ENCODE measurements at places on chromosomes 3 and 15.

DNA sequence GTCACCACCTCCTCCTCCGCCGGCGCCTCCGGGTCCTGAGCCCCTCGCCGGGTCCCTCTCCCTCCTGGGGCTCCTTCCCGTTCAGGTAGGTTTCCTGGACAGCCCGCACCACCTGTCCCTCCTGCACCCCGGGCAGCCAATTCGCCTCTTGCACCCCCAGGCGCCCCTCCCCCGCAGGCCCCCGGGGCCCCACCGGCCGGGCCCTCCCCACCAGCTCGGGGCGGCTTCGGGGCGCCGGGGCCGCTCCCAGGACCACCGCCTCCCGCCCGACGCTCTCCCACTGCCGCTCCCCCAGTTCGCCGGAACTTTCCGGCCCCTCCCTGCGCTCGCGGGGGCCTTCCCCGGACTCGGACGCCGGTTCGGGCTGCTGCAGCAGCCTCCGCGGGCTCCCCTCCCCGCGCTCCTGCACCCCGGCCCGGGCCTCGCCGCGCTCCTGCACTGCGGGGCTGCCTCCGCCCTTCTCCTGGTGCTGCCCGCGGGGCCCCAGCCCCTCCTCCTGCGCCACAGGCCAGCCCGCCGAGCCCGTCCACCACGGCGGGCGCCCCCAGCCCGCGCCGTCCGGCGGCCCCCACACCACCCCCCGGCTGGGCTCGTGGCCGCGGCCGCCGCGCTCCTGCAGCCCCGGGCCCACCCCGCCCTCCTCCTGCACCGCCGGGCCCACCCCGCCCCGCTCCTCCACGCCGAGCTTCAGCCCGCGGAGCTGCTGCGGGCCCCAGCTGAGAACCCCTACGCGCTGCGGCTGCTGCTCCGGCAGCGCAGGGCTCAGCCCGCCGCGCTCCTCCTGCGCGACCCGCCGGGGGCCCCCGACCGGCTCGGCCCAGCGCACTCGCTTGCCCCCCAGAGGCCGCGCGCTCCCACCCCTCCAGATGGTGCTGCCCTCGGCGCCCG lies 587 bp upstream of the TNK2 start:
- H3K27ac ChIP-seq: peak overlapping the region; percentile 97
- no peaks in the 10 kb centered on the region for H3K36me3 ChIP-seq
- H3K4me3 ChIP-seq: peak overlapping the region; percentile 92
- no peaks in the 10 kb centered on the region for H3K27me3 ChIP-seq
- DNase-seq: peak; percentile 29

DNA sequence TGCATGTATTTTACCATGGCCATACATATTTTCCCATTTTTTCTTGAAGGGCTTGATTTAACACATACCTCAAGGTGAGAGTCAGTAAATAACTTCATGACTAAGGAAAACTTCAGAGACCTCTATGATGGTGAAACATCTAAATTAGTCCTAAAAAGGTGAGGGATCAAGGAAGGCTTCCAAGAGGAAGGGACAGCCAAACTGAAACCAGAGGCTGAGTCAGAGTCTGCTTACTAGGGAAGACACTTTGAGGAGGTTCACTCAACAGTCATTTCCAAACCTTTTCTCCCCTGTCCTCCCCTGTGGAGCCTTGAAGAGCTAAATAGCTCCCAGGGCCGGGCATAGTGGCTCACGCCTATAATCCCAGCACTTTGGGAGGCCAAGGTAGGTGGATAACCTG lies 206.6 kb downstream of the SHQ1 start:
- no peak for DNase-seq
- H3K36me3 ChIP-seq: peaks cover 2% of the 10 kb centered on the region
- no peak overlapping the region for H3K4me3 ChIP-seq
- no peak overlapping the region for H3K27ac ChIP-seq

- H3K27me3 ChIP-seq: peaks cover 10% of the 10 kb centered on the region
- no peaks in the 10 kb centered on the region for H3K4me1 ChIP-seq
- no peak for DNase-seq
- H3K4me3 ChIP-seq: no peak overlapping the region
- no peaks in the 10 kb centered on the region for H3K36me3 ChIP-seq
Measured at GRCh38 chr3:140469491-140469890, 208.4 kb upstream of the TRIM42 start.

DNA sequence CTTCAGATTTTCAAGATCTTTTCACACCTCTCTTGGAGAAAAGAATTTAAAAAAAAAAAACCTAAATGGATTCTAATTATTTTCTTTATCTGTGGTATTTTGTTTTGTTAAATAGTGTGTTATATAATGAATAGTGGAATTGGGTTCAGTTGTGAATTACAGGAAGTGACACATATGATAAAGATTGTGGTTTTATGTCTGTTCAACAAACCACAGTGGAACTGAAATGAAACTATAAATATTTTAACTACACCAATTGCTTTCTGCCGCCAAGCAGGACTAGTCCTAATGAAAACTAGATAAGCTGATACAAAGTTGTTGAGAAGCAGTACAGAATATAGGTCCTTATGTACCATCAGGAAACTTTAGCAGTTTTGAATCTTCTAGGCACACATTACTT lies 121.6 kb downstream of the UBE2E2 start:
- no peaks in the 10 kb centered on the region for H3K27me3 ChIP-seq
- H3K4me3 ChIP-seq: peak overlapping the region; percentile 63
- peak; percentile 46 for DNase-seq
- H3K4me1 ChIP-seq: peaks cover 19% of the 10 kb centered on the region
- peaks cover 7% of the 10 kb centered on the region for H3K36me3 ChIP-seq
- peak overlapping the region; percentile 81 for H3K27ac ChIP-seq

- peaks cover 4% of the 10 kb centered on the region for H3K27me3 ChIP-seq
- no peak overlapping the region for H3K4me3 ChIP-seq
- H3K4me1 ChIP-seq: no peaks in the 10 kb centered on the region
- DNase-seq: no peak
- no peak overlapping the region for H3K27ac ChIP-seq
- H3K36me3 ChIP-seq: no peaks in the 10 kb centered on the region
Measured at GRCh38 chr15:84833447-84834228, 16.5 kb downstream of the ALPK3 start.

GRCh38 chr15:71885390-71885789 lies 75.0 kb downstream of the NR2E3 start:
- H3K36me3 ChIP-seq: peaks cover 45% of the 10 kb centered on the region
- DNase-seq: no peak
- no peaks in the 10 kb centered on the region for H3K27me3 ChIP-seq

GRCh38 chr3:170057550-170057949 lies 19.8 kb downstream of the GPR160 start:
- H3K36me3 ChIP-seq: no peaks in the 10 kb centered on the region
- H3K27ac ChIP-seq: no peak overlapping the region
- peaks cover 21% of the 10 kb centered on the region for H3K4me1 ChIP-seq
- DNase-seq: no peak

- DNase-seq: no peak
- no peaks in the 10 kb centered on the region for H3K36me3 ChIP-seq
- H3K4me1 ChIP-seq: peaks cover 25% of the 10 kb centered on the region
- H3K27ac ChIP-seq: no peak overlapping the region
Measured at GRCh38 chr15:91970142-91970541, 116.6 kb downstream of the SLCO3A1 start.

Measured in naive thymus-derived CD8-positive, alpha-beta T cell (primary cell).